ENCODE measurements at places on chromosomes 6 and 20.

DNA sequence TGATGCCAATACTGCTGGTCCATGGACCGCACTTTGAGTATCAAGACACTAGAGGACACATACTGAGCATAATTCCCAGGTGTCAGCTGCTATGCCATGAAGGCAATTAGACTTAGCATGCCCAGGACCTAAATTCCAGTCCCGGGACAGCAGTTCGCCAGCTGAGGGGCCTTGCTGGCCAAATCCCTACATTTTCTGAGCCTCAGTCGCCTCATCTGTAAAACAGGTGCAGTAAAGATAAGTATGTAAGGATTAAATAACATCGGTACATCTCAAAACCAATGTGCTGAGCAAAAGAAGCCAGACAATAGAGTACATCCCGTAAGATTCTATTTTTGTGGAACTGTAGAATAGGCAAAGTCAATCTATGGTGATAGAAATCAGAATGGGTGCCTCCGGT is 1.0 kb downstream of the BFSP1 start:
- DNase-seq, result no peak

DNA sequence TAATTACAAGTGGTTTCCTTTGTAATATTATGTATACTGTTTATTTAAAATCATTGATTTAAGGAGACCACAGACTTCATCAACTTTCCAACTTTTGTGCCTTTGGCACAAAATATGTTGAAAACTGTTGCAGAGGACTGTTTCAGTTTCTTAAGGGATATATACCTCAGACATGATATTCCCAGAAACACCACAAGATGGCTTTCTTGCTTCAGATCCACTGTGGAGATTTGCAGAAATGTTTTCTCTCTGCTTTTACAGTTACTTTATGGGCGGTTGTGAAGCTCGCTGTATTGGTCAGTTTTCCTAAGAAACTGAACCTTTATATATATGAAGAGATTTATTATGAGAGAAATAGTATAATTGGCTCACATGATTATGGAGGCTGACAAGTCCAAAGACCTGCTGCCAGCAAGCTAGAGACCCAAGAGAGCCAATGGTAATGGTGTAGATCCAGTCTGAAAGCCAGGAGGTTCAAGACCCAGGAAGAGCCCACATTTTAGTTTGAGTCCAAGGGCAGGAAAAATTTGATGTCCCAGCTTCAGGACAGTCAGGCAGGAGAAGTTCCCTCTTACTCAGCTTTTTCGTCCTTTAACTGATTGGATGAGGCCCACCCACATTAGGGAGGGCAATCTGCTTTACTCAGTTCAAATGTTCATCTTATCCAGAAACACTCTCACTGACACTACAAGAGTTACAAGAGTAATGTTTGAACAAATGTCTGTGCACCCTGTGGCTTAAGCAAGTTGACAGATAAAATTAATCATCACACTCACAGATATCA is 12.8 kb downstream of the ME1 start:
- peak; percentile 25 for DNase-seq

DNA sequence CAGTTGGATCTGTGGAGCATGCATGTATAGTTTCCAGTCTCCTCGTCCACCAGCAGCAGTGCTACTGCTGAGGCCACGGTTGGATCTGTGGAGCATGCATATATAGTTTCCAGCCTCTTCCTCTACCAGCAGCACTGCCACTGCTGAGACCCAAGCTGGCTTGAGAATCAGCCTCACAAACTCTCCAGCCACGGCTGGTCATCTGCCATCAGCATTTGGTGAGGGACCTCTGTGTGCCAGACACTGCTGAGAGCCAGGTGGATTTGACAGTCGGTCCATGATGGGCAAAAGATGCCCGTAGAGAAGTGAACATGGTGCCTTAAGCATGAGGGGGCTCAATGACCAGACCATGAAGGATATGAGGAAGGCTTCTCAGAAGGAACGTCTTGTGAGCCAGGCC is 46.4 kb downstream of the SLC9A8 start:
- DNase-seq, result no peak

DNA sequence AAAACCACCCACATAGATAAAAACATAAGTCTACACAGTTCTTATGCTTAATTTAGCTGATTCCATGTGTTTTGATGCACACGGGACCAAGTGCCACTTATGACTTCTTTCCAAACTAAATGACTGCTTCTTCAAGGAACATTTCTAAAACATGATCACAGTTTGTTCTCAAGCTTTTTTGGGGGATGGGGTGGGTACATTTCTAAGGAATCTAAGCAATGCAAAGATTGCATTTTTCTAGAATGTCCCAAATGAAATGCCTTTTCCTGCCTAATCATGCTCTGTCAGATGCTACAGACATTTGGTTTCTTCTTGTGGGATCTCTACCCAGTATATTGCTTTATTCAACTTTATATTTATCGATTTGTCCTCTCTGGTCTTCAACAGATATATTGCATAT is 496.8 kb upstream of the JAG1 start:
- DNase-seq, result no peak

GRCh38 chr6:37488476-37488875 is 11.2 kb downstream of the CCDC167 start:
- DNase-seq, result no peak
